T-helper 9 cell (primary cell): ENCODE measurements at places on chromosomes 12 and 14.

DNA sequence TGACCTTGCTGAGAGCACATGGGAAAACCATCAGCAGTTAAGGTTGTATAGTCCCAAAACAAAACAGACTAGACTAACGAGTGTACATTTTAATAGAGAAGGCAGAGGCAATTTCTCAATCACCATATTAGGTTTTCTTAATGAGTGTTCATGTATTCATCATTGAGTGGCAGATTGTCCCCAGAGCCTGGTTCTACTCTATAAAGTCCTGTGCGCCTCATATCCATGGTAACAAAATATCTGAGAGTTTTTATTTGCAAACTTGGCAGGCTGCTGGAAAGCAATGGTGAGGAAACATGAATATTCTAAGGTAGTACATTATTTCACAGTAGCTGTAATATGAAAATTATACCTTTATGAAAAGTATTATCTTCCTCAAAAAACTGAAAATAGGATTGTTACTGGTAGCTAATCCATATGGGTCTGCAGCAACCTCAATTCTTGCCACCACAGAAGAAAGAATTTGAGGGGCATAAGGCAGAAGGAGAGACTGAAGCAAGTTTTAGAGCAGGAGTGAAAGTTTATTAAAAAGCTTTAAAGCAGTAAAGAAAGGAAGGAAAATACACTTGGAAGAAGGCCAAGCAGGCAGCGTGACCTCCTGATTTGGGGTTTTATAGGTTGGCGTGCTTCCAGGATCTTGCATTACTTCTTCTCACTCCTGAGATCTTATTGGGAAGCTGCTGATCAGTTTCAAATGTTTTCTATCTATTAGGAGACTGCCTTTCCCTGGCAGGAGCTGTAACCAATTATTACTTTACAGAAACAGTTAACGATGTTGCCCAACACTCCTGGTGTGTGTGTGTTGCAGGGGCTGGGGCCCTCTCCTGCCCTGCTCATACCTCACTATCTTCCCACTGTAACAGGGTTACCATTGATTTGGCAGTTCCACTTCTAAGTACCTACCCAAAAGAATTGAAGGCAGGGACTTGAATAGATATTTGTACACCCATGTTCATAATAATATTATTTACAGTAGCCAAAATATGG is 154.0 kb upstream of the NUDT4 start:
- DNase-seq: no peak

- DNase-seq: no peak
These were observed 4.6 kb downstream of the TMEM120B start for GRCh38 chr12:121717041-121717699.

DNA sequence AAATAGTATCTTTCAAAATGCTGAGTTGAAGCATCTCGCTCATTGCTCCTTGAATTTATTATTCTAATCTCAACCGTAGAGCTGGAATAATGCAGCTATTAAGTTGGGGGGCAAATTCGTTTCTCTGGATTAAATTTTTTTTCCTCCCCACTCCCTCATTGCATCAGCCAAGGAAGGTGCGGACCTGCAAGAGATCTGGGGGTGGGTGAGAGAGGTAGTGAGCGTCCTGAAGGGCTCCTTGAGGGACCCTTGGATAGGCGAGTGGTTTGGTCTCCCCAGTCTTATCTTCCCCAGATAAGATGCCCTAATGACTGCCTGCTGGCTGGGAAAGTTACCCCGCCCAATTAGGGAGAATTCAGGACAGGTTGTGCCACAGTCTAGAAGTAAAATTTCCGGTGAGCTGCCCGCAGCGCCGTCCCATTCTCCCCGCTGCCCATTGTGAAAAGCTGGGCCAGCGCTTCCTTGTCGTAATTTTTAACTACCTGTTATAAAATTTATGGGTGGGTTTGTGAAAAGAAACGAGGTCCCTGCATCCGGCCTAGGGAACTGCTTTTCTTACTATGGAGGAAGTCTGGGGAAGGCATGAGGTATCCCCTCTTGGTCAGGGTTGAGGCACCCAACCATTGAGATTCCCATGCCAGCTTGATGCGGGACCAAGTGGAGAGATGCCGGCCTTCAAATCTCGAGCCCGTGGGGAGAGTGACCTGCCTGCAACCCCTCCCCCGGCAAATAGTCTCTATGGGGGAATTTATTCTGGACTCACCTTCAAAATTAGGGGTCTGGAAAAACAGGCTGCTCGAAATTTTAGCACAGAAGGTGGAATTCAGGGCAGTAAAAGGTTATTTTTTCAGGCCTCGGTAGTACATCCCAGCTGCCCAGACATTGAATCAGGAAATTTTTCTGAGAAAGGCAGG is 6.5 kb downstream of the HOXC8 start:
- DNase-seq: no peak

DNA sequence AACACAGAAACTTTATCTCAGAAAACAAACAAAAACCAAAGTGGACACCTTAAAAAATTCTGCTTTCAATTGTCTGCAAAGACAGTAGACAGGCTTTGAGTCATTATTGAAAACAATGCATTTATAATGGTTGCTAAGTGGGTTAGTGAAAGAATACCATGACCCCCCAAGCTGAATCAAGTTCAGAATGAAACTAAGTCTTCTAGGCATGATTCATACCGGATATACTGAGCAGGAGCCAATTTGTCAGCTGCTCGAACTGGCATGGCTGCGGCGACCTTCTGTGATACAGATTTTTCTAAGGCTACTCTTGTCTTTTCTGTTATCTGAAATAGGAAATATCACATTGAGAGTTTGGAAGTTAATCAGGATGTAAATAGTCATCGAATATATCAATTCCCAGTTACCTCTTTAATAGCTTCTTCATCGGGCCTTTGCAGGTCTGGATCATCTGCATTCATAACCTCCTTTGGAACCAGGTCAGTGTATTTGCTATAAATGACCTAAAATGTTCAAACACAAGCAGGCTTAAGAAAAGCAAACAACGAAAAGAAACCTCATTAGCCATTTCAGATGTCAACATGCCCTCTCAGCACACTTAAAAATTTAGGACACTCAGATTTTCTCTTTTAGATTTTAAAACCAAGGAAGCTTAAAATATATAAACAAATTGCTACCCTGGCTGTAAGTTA is 22.3 kb downstream of the SNW1 start:
- no peak for DNase-seq

DNA sequence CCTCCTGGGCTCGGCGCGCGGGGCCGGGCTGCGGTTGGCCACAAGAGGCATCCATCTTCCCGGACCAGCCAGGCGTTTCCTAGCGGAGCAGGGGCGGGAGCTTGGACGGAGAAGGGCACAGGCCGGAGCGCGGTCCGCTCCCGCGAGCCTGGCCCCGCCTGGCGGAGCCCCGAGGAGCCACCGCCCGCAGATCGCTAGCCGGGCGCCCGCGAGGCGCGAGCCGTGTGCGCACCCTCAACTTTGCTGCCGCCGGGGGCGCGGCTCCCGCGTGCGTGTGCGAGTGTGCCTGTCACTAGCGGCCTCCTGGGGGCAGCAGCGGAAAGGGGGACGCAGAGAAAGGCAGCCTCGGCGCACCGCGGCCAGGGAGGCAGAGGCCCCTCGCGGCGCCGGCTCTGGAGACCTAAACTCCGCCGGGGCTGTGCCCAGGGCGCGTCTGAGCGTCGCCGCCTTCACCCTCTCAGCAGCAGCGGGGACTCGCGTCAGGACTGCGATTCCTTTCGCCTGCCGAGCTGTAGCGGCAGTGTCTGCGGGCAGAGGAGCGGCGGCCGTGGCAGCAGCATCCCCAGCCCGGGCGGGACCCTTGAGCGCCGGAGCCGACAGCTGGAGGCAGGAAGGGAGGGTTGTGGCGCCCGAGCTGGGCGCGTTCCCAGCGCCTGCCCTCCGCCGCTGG is 644 bp upstream of the SRGAP1 start:
- DNase-seq: peak; percentile 53

- DNase-seq: no peak
These were observed 146.4 kb upstream of the BTG1 start for GRCh38 chr12:92292016-92292415.

DNA sequence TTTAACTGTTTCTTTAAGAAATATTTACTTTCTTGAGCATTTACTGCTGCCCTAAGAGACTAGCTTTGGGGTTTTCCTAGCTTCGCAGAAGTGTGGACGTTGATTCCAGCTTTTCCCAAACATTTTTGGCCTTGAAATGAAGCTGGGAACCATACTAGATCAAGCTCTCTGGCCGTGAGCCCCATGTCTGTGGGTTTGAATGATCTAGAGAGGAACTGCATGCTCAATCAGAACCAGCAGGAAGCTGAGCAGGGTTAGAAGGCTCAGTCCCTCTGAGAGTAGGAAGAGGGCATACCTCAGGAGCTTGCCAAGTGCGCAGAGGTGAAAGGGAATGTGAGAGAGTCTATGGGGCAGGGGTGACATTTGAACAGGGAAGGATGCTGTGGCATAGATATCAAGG is 292.1 kb downstream of the CACNA1C start:
- DNase-seq: no peak

DNA sequence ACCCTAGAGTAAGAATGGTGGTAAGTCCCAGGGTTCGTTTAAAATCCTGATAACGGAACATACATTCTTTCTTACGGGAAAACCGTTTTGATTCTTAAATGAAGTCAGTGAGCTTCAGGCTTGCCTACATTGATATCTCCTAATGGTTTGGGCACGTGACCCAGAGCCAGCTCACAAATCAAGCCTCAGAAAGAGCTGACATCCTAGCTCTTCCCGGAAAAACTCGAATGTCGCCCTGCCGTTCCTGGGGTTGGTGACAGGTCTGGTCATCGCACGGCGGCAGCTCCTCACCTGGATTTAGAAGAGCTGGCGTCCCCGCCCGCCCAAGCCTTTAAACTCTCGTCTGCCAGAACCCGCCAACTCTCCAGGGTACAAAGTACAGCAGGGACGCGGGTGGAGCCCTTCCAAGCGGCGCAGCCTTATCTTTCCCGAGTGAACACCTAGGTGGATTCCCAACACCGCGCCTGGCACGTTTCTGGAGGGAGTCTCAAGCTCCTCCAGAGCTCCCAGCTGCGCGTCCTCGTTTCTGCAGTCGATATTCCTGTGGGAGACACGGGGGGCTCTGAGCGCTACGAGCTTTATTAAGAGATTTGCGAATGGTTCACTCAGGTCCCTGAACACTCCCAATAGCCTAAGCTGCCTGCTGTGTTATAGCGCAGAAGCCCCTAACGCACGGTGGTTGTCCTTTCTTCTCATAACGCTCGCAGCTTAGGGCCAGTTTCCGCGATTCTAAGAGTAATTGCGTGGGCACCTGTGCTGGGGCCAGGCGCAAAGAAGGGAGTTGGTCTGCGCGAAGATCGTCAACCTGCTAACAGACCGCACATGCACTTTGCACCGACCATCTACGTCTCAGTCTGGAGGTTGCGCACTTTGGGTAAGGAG is at the start of gene SSTR1:
Gene SSTR1, plus strand, starts transcription at position 169 of the 882 bp plus-strand sequence. CDS start 1,486 bp downstream, outside the sequence.
- no peak for DNase-seq

DNA sequence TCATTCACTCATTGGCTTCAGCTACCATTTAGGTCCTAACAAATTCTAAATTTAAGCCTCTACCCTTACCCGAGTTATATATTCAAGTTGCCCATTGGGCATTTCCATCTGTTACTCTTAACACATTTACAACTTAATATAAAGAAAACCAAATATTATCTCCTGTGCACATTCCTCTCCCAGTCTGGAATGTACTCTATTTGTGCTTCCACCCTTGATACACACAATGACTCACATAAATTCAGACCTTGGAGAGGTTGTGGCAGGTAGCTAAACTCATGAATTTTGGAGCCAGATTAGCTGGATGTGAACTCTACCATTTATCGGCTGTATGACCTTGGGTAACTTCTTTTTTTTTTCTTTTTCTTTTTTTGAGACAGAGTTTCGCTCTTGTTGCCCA is 51.1 kb downstream of the BRMS1L start:
- no peak for DNase-seq

- no peak for DNase-seq
These were observed 392.8 kb downstream of the SOX5 start for GRCh38 chr12:23556661-23557060.

GRCh38 chr12:48122065-48122834 is 3.1 kb downstream of the PFKM start:
- no peak for DNase-seq

DNA sequence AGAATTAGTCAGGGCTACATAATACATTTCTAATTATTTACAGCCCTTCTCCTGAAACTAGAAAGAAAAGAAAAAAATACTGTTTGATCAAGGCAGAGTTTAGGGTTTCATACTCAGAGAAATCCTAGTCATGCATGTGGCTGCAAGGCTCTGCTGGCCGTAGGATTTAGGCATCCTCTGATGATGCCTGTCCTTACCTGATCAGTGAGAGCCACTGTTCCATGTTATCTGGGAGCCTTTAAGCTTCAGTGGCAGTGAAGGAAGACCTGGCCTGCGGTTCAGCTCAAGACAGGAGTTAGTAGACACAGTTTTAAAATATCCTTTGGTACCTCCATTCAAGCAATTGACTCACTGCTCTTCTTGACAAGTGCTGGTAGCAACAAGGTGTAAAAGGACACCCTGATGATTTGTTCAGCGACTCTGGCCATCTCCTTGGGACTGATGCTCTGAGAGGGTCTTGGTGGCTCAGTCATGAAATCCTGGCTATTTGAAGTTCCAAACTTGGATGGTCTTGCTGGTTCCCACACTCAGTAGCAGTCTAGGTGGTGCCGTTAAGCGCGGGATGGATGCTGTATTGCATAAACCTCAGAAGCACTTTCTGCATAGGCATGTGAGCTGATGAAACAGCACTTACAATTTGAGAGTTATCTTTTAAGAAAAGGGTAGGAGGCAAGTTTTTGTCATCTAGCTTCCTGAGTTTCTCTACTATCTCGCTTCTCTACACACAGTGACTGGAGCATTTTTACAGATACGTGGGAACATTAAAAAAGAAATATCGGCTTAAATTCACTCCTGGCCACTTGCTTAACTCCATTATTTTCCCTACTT is 162.0 kb downstream of the SAMD4A start:
- DNase-seq: no peak
